ENCODE measurements at places on chromosomes 6 and 20. TPM values are rescaled to one million over a fixed set of nuclear protein-coding genes. Genes with fewer than 3 reads are reported as not detected.

SLC22A3 gene
- 1.2 TPM for total RNA-seq

RAD21L1 gene
- not detected for total RNA-seq

BCAS1 gene
- not detected for total RNA-seq

SLA2 gene
- total RNA-seq: 0.32 TPM

TFEB gene
- total RNA-seq: 40.7 TPM

PPP1R14C gene
- 131 TPM for total RNA-seq

NFATC2 gene
- total RNA-seq: 2.0 TPM

SERINC3 gene
- 84.4 TPM for total RNA-seq

ARMC12 gene
- total RNA-seq: not detected

SOX4 gene
- total RNA-seq: 6.2 TPM

TOX2 gene
- 0.46 TPM for total RNA-seq

SPINT4 gene
- not detected for total RNA-seq

PRPH2 gene
- total RNA-seq: 0.30 TPM

ZBTB46 gene
- 13.5 TPM for total RNA-seq

BFSP1 gene
- 0.73 TPM for total RNA-seq

MYCT1 gene
- 13.7 TPM for total RNA-seq

CST5 gene
- total RNA-seq: not detected

GNRH2 gene
- not detected for total RNA-seq

AIF1 gene
- 17.7 TPM for total RNA-seq

BLTP3A gene
- 17.2 TPM for total RNA-seq

SPATS1 gene
- not detected for total RNA-seq

LTB gene
- not detected for total RNA-seq

SLC22A7 gene
- not detected for total RNA-seq

Data from Right ventricle myocardium superior (tissue), 1 donor.